ENCODE measurements at places on chromosomes 7 and 10.

DNA sequence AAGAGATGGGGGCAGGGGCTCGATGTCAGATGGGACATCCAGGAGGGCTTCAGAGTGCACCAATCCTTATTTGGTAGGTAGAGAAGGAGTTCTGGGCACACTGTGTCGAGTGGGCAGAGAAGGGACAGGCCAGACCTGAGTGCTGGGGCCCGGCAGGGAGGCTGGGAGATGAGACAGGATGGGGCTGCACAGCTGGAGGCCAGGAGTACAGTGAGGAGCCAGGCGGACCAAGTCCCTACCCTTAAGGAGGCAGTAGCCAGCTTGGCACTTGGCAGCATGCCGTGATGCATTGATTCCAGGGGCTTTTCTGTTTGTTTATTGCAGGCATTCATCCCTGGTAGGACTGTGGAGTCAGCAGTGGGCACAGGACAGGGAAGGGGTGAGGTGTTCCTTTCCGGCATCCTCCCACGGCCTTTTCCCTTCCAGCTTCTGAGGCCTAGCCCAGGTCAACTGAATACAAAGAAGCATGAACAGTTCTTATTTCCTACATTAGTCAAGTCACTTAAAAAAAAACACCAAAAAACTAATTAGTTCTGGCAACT, 168.8 kb upstream of the CDCA7L start:
- no peak for DNase-seq

DNA sequence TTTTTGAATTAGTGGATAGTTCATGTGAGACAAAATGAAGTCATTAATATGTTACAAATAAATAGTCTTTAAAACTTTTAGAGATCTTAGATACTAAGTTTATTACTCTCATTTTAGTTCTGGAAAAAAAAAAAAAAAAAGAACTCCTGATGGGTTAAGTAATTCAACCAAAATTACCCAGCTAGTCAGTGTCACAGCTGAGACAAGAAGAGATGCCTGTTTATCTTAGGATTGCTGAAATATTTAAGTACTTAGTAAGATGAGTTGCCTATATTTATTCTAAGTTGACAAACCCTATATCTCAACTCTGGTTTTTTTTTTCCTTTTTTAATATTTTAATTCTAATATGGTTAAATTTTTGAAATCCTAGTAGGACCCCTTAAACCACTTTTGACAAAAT, 781.0 kb upstream of the LRRN3 start:
- DNase-seq, result no peak

DNA sequence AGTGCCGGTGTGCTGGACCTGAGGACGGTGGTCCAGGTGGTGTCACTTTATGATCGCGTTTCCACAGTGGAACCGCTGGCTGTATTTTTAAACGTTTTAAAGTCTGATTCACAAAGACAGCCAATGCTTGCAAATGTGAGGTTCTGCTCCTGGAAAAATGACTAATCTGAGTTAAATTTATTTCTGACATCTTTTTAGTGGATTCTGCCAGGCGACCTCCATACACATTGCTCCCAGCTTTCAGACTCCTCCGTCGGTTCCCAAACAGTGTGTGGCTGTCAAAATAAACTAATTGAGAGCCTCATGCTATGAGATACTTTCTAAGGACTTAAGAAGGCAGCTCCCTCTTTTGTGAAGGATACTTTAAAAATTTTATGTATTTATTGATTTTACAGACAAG, 12.7 kb upstream of the TTYH3 start:
- DNase-seq, result no peak

- no peak for DNase-seq
Measured at GRCh38 chr7:103718482-103719061, 270.9 kb downstream of the RELN start.

GRCh38 chr7:71753956-71754664, 622.2 kb downstream of the GALNT17 start:
- no peak for DNase-seq

DNA sequence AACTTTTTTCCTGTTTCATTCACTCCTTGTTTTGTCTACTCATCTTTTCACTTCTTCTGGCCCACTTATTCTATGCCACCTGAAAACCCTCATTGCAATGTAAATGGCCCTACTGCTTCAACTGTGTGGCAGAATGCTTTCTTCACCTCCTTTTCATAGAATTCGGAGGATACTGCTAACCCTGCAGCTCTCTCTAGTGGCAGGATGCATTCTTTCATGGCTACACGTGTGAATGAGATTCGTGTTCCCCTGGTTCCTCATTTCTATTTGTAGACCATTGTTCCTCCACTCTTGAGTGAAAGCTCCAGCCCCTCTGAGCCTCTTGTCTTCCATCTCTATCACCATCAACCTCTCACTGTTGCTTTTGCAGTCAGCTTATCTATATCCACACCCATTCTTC, 20.9 kb upstream of the CYP26C1 start:
- no peak for DNase-seq

DNA sequence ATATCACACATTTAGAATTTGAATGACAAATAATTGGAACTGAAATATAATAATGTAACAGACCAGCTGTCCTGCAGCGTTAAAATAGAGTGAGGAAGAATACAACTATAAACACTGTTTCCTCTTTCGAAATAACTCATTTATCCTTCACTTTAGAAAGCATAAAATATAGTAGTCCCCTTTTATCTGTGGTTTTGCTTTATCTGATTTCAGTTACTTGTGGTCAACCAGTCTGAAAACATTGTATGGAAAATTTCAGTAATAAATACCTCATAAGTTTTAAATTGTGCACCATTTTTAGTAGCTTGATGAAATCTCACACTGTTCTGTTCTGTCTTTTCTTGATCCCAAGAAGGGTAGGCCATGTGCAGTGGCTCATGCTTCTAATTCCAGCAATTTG, 31.7 kb downstream of the POLR1F start:
- DNase-seq, result no peak

DNA sequence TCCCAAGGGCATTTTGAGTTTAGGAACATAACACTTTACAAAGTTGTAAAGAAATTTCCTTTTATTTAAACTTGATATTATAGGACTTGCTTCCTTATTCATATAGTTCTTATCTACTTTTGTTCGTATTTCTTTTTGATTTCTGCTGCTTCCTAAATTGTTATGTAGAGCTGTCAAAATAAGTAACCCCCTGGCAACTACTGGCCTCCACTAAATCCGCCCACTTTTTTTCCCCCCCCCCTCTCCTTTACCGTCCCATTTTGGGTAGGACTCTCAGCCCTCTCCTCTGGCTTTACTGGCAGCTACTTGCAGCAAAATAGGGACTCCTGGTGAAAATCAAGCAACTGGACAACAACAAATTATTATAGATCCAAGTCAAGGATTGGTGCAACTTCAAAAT, 1.1 kb downstream of the SP4 start:
- DNase-seq, result no peak

- DNase-seq, result no peak
Measured at GRCh38 chr7:93873998-93874574, 16.5 kb downstream of the TFPI2 start.

DNA sequence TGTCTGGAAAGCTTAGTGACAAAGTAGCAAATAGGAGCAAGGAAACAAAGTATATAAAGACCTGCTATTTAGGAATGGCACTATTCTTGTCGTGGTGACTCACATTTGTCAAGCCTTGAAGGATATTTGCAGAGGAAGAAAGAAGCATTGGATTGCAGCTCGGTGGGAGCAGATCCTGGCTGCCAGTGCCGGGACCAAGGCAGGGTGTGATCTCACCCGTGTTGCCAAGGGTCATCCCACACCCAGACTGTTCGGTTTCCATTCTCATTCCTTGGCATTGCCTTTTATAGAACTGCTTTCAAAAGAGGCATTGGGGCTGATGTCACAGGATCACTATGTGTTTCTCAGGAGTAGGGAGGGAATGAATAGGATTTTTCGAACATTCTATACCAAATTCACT, 176.2 kb downstream of the GALNT17 start:
- no peak for DNase-seq

DNA sequence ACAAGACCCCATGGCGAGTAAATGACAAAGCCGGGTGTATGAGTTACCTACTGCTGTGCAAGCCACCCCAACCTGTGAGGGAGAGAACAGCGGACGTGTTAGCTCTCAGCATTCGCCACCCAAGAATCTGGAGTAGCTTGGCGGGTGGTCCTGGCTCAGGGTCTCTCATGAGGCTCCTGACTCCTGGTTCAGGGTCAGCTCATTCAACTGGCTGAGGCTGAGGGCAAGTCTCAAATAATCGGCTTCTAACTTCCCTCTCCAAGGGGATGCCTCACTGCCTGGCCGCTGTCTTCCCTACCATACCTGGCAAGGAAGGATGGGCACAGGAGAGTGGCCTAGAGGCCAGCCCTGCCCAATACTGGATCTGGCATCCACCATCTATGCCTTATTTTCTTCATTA, 94.2 kb downstream of the HTR5A start:
- DNase-seq, result no peak
